HuH-7 (cell line): ENCODE measurements at places on chromosomes 4 and X.

- DNase-seq, result peak; percentile 29
Observed at GRCh38 chrX:149962859-149963757, 24.8 kb upstream of the EOLA2 start.

- DNase-seq, result no peak
Observed at GRCh38 chrX:44035571-44035970, 62.4 kb upstream of the NDP start.

DNA sequence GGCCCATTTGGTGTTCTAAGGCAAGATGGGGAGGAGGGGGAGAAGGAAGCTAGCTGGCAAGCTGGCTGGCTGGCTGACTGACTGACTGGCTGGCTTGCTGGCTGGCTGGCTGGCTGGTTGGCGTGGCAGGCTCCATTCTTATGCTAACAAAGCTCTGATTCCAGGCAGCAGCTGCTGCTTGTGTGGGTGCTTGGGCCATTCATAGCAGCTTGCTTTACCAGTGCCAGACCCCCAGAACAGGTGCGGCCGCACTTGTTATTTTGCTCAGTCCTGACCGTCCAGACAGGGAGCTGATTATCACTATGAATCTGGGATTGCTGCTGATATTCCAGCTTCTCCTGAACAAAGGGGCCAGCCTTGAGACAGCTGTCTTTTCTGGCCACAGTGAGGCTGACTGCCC lies 131.2 kb upstream of the PAK3 start:
- no peak for DNase-seq

DNA sequence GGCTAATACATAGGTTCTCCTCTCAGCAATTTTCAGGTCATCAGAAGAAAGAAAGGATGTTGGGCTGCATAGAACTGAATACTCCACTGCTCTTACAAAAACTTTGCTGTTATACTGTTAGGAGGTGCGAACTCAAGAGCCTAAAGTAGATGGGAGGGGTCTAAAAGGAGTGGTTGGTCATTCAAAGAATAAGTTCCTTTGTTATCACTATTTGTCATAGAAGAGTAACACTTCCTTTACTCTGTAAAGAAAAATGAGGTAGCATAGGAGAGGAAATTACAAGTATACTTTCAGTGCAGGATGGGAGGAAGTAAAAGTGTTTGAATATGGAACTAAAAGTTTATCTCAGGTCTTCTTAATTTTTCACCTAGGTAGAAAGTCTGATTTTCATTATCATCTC lies 61.5 kb downstream of the CCNI start:
- no peak for DNase-seq

DNA sequence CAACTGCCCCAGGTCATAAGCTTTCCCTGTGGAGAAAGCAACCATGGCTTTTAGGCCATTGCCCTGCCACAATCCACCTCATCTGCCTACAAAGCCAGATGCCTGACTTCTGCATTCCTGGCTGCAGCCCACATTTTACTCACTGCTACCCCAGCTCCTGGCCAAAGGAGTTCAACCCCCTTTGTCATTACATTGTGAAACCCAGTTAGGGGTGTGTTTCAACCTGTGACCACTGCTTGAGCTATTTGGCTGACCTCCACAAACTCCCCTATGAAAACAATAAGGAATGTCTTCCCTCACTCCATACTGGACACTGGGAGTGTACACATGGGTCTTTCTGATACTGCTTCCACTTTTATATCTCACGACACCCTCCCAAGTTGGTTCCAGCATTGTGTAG lies 589.2 kb downstream of the SH3BGRL start:
- DNase-seq, result no peak

GRCh38 chr4:83128240-83128929 lies 13.9 kb upstream of the PLAC8 start:
- no peak for DNase-seq

GRCh38 chr4:6971536-6972374 lies 62.1 kb downstream of the TBC1D14 start:
- no peak for DNase-seq

DNA sequence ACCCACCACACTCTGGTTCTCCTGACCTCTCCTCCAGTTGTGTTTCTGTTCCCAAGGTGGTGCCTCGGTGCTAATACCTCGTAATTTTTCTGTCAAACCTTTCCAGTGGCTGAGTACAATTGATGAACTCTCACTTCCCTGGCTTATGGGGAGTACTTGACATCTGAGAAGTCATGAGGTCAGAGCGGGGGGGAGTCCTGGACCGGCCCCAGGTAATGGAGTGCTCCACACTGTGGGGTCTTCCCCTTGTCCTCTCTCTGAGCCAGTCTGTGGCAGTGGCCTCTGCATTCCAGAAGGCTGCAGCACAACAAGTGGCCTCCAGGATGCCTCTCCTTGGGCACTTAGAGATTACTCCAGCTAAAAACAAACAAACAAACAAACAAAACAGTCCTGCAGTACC lies 122.5 kb upstream of the TRIM2 start:
- DNase-seq, result no peak

DNA sequence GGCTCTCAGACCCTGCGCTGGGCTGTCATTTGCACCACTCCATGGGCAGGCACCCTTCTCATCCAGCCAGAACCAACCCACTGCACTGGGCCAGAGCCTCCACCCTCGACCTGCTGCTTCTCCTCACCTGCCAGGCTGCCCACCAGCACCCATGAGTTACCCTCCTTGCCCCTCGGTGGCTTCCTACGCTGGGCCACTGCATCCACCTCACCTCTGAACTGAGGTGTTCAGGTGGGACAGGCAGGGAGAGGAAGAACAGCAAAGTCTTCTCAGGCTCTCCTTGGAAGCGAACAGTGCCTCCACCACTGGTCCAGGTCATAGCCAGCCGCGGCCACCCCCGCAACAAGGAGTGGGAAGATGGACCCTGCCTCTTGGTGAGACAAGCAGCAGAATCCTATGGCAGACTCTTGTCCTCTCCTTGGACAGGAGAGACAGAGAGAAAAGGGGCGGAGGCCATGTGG lies 32.4 kb upstream of the HMX1 start:
- no peak for DNase-seq

- no peak for DNase-seq
Observed at GRCh38 chr4:156516698-156517097, 454.9 kb downstream of the PDGFC start.

DNA sequence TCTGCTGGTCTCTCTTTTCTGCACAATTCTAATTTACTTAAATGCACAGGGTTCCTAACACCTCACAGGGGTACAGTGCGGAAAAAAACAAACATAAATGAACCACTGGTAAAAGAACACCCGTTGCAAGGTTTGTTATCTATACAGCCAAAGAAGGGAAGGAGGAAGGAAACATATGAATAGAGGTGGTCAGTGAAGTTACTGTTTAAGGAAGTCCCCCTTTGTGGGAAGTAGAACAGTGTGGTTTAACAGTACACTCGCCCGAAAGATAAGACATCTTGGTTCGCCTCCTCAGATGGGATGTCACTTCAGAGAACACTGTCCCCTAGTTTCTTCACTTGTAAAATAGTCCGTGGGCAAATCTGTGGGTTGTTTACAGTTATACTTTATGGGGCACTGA lies 57.5 kb downstream of the TEC start:
- DNase-seq, result no peak

- DNase-seq, result no peak
Observed at GRCh38 chr4:74997948-74998729, 65.2 kb downstream of the PARM1 start.

DNA sequence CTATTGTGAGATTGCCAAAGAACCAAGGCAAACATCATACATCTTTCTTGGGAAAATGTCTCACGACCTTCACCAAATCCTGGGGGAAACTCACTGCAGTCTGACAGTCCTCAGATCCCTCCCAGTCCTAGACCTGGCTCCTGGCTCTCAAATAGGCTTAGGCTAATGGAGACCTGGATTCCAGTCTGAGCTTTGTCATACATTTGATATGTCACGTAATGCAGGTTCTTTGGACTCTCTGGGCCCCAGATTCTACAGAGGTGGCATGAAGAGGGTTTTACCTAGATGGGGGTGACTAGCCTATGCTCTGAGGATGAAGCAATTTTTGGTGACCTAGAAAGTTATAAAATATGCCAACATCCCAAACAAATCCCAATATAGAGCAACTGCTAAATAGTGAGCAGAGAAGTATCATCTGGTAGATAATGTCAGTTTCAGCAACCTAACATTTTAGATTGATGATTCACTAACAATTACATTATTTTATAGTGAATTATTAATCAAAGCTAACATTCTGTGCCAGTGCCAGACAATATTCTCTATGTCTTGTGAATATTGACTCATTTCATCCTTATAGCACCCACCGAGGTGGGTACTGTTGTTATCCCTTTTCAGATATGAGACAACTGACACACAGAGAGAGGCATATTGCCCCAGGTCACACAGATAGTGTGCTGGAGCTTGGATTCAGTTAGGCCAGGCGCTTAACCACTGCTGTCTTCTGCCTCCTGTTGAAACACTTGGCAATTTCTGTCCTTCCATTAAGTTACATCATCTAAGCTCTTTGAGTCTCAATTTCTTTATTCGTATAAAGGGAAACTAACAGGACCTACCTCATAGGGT lies 195.4 kb upstream of the MAMLD1 start:
- DNase-seq, result no peak

DNA sequence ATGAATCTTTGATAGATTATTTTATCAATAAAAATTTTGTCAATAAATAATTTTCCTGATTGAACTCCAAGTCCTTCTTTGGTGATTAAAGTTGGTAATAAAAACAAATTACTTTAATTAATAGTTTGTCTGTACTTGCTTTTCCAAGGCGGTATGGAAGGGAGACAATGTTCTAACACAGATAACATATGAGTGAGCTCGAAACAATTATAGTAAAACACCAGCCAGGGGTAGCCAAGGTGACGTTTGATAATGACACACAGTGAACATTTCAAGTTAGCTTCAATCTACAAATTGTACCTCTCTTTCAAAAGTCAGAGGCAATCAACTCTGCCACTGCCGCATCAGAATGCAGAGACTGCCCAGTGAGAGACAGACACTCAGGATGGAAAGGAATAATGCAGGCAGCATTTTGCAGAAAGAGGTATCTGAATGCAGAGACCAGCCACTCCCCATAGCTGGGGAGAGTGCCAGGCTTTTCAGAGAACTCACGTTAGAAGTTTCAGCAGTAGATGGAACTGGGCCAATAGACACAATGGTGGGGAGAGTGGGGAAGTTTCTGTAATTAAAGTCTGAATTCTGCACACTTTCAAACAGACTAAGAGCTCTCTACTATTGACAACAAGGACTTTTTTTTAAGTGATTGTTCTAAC lies 18.1 kb upstream of the ATOH1 start:
- no peak for DNase-seq

- no peak for DNase-seq
Observed at GRCh38 chr4:139933541-139933940, 220.4 kb downstream of the MAML3 start.

DNA sequence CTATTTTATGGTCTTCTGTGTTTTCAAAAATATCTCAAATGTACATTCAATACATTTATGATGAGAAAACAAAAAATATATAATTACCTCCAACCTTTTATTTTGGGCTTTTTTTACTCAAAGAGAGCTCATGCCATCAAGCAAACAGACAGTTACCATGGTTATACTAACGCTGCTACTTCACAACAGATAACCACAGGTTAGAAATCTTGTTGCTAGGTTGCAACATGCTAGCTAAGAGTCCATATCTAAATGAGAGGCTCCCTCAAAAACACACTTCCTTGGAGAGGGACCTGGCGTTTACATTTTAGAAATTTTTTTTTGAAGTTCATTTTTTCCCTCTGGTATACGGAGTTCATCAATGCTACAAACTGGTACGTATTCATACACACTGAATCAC lies 44.3 kb downstream of the TBC1D9 start:
- DNase-seq, result no peak

DNA sequence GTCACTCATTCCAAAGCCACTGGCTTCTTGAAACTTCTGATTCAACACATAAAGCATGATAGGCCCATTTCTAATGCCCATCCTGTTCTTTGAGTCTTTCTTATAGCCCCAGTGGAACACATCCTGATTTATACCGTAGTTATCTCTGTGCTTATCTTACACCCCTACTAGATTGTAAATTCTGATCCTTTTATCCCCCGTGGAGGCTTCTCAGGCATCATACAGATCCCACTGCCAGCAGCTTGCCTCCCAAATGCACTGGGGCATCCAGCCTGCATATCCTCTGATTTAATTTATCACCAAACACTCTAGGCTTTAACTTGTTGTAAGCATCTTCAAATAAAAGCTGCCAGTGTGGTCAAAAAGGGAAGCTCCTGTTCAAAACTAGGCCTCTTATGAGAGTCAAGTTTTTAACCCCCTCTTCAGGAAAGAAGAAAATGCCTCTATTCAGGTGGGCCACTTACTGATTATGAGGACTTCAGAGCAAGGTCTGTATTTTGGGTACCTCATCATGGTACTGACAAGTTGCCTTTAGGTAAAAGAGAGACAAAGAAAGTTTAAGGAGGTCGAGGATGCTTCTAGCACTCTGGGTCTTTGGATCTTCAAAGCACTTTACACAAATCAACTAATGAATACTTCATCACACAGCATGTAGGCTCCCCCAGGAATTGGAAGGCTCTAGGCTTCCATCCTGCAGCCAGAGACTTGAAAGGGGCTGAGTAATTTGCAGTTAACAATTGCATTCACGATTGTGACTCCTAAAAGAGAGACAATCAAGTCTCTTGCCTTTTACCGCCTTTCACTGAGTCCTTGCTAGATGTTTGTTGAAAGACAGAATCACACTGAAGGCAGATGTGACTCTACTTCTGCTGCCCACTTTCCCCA lies 95.8 kb upstream of the LDB2 start:
- no peak for DNase-seq

DNA sequence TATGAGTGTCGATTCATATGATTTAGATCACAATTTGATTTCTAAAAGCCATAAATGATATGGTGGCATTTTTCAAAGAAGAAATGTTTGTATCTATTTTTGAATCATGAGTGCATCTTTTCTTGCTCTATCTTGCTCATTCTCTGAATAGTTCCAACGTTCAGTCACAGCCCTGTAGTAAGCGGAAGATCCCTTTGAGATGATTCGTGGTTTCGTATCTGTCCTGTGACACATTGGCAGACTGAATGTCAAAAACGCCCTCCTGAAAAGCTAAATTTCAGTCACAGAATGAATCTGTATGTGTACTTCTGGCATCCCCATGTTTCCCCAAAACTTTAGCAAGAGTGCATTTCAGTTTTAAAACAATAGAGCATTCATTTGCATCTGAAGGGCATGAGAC lies 1066.9 kb upstream of the TENM3 start:
- DNase-seq, result no peak

- DNase-seq, result no peak
Observed at GRCh38 chrX:48720577-48721250, 24.2 kb downstream of the SUV39H1 start.

GRCh38 chrX:38221391-38221929 lies 789 bp upstream of the SRPX start:
- DNase-seq, result no peak
